COLO829 (cell line): ENCODE measurements at places on chromosomes 7 and 10.

- no peak for DNase-seq
Measured at GRCh38 chr7:295155-296154, 5.5 kb downstream of the FOXL3 start.

GRCh38 chr7:47596502-47597202 is 14.7 kb upstream of the TNS3 start:
- DNase-seq = no peak

DNA sequence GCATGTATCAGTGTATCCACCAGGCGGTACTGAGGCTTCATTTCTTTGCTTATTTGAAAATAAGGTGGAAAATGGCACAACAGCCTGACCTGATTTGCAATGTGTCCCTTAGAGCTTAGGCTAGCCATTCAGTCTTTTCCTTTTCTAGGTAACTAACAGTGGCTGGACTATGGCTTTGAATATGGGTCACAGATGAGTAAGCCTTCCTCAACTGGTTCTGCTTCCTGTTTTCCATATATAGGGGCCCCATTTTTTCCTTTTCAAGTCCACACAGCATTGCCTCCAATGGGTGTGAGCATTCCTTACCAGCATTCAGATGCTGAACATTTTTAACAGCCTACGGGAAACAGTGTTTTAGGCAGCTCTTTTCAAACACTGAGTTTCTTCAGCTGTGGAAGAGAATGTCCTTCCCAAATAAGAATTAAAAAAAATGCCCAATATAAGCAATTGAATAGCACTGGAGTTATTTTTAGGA is 3.9 kb upstream of the ITGB1 start:
- DNase-seq = no peak

- DNase-seq = no peak
Measured at GRCh38 chr7:42283553-42283952, 46.5 kb upstream of the GLI3 start.

GRCh38 chr7:15836041-15836440 is 149.6 kb upstream of the MEOX2 start:
- DNase-seq = no peak

- no peak for DNase-seq
Measured at GRCh38 chr10:119703903-119704508, 21.8 kb upstream of the INPP5F start.

GRCh38 chr7:105639667-105640493 is 58.6 kb upstream of the EFCAB10 start:
- no peak for DNase-seq

GRCh38 chr10:16853809-16854208 is 36.6 kb upstream of the RSU1 start:
- no peak for DNase-seq
